AML-193 (cell line): ENCODE measurements at places on chromosomes 2 and 18.

- no peak for DNase-seq
These were observed 46.2 kb downstream of the ARMC9 start for GRCh38 chr2:231244382-231245248.

- no peak for DNase-seq
These were observed 119.5 kb downstream of the NCK2 start for GRCh38 chr2:105864262-105864661.

DNA sequence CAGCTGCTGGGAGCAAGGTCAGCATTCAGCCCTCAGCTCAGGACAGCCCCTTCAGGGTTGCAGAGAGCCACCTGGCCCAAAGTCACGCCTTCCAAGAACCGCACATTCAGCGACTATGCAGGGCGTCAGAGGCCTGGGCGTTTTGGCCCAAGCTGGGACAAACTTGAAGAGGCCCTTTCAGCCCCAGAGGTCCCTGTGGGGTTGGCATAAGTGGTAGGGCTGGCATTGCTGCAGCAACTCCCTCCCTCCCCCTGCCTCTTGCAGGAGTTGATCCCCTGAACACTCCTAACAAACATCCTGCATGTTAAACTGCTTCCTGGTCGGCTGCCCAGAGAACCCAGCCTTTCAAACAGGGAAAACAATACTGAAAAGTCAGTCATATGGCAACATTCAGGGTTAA is 192.9 kb upstream of the SMAD2 start:
- no peak for DNase-seq

- peak; percentile 28 for DNase-seq
These were observed 1.6 kb downstream of the CRIM1 start for GRCh38 chr2:36356990-36357846.

- DNase-seq = no peak
These were observed 15.3 kb upstream of the UGT1A9 start for GRCh38 chr2:233656443-233656842.

DNA sequence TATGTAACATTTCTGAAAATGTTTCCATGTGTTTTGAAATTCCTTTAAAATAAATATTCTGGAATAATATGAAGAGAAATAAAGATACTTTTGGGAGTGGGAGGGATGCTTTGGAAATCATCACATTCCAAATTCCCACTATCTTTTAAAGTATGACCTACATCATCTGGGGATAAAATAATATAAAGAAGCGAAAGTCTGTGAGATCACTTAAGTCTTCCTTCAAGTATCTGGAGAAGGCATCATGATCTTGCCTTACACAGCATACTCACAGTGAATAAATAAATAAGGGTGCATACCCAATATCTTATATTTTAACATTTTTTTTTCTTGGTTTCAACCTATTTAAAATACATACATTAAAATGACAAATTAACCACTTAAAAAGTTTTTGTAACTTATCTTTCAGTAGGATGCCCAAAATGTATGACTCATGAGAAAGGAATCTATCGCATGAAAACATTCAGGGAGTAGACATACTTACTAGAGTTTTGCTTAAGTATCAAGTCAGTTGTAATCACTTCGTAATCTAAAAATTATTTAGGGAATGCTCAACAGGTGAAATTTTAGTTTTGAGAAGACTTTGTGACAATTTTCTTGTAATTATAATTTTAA is 248.3 kb upstream of the COL3A1 start:
- no peak for DNase-seq

GRCh38 chr18:55286257-55286825 is 301.7 kb downstream of the TCF4 start:
- DNase-seq = no peak

GRCh38 chr18:7290077-7290476 is 59.2 kb downstream of the LRRC30 start:
- no peak for DNase-seq

GRCh38 chr2:42568401-42569115 is at the start of gene MTA3:
TSS of gene MTA3 (plus strand) at chr2:42568632. CDS start at chr2:42568746, 114 bp downstream.
- no peak for DNase-seq

- no peak for DNase-seq
These were observed 314.8 kb downstream of the TSN start for GRCh38 chr2:122070241-122070731.

DNA sequence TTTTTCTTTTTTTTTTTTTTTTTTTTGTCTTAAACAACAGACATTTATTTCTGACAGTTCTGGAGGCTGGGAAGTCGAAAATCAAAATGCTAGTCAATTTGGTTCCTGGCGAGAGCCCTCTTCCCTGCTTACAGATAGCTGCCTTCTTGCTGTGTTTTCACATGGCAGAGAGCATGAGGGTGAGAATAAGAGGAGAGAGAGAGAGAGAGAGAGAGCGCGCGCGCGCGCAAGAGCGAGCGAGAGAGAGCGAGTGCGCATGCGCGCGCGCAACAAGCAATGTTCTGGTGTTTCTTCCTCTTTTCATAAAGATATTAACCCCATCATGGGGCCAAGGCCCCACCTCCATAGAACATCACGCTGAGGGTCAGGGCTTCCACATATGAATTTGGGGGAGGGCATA is 20.9 kb downstream of the MTCL1 start:
- DNase-seq = no peak

GRCh38 chr2:207782238-207783030 is 12.7 kb upstream of the FZD5 start:
- DNase-seq = no peak

DNA sequence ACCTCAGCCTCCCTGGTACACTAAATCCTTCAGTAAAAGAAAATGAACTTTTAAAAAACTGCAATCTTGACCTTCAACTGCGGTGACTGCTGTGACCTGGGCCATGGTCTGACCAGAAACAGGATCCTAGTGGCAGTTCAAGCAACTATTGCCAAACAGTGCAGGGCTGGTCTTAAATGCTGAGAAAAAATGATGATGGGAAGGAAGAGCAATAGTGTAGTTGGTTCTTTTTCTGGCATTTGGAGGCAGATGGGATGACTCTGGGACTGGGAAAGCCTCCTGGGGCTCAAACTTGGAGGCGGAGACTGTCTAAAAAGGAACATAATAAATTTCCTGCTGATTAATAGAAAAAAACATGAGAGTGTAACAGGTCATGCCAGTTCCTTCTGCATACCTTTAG is 45.4 kb downstream of the CHN1 start:
- DNase-seq = no peak

DNA sequence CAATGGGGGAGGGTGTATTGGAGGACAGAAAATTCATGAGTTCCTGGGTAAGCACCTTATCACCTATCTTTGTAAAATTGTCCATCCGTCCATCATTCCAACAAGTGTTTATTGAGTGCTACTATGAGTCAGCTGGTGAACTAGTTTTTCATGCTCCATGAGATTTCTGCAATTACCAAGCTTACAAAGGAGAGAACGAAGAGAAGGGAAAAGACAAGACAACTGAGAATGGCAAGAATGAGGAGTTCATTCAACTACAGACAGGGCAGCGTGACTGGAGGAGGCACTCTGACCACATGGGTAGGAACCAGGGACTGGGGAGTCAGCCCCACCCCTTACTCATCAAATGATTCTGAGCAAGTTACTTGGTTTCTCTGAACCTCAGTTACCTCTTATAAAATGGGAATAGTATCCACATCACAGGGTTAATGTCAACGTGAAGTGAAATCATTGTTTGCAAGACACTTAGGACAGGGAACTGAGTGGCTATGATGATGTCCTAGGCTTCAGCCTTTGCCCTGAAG is 18.6 kb upstream of the TXNDC2 start:
- DNase-seq = no peak

DNA sequence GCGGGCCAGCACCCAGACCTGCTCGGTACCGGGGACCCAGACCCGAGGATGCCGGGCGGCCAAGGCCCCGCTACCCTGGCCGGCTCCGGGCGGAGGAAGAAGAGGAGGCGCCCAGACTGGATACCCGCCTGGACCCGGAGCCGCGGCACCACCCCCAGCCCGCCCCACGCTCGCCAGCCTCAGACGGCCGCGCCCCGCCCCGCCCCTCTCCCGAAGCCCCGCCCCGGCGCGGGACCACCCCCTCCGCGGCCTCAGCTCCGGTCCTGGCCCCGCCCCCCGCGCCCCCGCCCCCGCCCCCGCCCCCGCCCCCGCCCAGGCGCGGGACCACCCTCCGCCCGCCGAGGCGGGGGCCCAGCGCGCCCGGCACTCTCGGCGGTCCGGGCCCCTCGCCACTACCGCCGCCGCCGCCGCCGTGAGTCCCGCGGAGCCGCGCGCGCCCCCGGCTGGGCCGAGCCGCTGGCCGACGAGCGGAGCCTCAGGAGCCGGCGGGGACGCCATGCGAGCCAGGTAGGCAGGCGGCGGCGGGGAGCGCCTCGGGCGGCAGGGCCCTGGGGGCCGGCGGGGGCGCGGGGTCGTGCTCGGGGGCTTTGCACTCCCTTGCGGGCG is at the start of gene SH3BP4:
Gene SH3BP4 (plus strand): TSS at position 354 of the 606 bp plus-strand sequence. CDS start 82,986 bp downstream, outside the sequence.
- no peak for DNase-seq

GRCh38 chr2:145421841-145422240 is 901.9 kb upstream of the ZEB2 start:
- no peak for DNase-seq

DNA sequence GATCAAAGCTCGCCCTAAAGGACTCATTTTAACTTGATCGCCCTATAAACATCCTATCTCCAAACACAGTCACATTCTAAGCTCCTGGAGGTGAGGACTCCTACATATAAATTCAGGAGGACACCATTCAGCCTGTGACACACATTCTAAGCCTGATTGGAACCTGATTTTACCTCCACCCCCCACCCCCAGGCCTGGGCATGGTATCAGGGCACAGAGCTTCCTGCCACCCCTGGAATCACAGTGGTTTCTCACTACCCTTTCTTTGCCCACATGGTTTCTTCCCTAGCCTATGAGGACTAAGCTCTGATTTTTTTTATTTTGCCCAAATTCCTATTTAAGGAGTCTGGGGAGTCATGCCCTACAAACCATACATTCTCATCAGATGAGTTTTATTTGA is 428.1 kb upstream of the ID2 start:
- no peak for DNase-seq

DNA sequence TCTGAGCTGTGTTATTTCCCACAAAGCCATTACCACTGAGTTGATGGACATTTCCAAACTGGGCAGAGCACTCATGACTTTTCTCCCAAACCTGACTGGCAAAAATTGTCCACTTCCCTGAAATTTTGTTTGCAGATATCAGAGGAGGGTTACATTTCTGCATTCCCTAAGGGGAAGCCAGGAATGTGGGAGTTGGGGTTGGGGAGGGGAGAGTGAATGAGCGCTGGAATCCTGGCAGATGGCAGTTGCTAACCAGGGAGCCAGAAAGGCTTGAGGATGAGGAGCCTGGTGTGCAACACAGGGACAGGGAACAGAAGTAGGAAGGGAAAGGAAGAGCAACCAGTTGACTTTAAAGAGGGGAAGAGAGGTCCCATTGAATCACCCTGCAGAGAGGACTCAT is 14.0 kb upstream of the CCNYL1 start:
- no peak for DNase-seq

DNA sequence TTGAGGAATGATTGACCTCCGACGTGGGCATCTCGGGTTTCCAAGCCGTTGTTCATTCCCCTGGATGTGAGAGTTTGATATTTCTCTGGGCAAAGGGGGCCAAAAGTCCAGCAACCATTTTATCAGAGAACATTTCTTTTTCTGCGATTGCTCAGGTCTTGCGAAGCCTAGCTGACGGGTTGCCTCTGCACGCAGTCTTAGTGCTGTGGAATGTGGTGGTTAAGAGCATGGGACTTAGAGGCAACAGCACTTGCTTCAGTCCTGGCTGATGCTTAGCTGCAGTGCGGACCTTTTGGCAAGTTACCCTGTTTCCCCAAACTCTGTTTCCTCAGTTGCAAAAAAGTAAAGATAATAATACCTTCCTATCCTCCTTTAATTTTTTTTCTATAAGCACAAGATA is 45.0 kb downstream of the FAP start:
- DNase-seq = no peak

DNA sequence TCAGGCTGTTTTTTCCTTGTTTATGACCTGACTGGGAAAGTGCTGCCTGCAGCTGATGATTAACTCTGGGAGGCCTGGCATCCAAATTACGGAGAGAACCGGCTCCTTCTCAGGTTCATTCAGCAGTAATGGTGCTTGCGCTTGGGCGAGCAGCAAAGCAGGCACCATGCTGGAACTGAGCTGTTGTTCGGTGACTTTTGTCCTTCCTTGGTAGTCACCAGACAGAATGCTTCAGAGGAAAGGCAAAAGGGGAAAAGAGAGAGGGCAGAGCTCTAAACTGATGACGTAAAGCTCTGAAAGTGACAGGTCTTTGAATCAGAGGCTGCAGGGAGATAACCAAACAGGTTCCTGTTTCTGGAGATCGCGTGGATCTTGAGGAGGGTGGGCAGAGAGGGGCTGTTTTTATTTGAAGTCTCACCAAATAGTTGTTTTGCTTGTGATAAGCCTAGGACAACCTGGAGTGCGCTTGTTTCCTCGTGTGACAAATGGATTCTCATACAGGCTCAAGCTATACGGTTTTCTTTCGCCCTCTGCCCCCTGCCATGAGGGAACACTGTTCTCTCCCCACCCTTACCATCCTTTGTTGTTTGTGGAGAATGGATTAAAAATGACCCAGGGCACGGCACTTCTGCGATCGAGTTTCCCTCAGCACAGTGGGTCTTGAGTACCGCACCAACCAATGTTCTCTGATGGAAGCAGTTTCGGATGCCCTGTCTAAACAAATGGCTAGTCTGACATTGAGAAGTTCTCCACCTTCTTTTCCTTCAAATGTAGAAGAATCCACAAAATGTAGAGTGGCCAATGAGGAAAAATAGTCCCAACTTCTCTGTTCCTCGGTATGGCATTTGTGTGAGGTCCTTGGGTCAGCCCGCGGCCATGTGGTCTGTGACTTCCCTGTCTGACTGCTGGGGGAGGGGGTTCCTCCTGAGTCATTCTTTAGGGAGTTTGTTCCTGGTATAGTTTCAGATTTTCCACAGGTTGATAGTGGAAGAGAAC is 1.3 kb downstream of the RASGRP3 start:
- peak; percentile 20 for DNase-seq

GRCh38 chr2:176493226-176493825 is 224.1 kb downstream of the MTX2 start:
- no peak for DNase-seq

GRCh38 chr2:144801325-144801724 is 281.4 kb upstream of the ZEB2 start:
- DNase-seq = no peak

- DNase-seq = no peak
These were observed 111.3 kb upstream of the NDUFV2 start for GRCh38 chr18:8991155-8991554.

- DNase-seq = no peak
These were observed 22.2 kb upstream of the SLC16A14 start for GRCh38 chr2:230090967-230091366.

DNA sequence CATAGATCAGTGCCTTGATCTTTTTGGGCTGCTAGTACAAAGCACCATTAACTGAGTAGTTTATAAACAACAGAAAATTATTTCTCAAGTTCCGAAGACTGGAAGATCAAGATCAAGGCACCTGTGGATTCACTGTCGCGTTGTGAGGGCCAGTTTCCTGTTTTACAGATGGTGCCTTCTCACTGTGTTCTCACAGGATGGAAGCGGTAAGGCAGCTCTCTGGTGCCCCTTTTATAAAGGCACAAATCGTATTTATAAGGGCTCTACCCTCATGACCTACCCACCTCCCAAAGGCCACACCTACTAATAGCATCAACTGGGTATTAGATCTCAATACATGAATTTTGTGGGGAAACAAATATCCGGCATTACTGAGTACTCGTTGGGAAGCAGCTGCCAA is 729.5 kb upstream of the SLC39A10 start:
- DNase-seq = no peak

GRCh38 chr2:17648581-17648980 is 105.0 kb downstream of the SMC6 start:
- no peak for DNase-seq

- no peak for DNase-seq
These were observed 52.5 kb downstream of the MBP start for GRCh38 chr18:77079954-77080682.
